ENCODE measurements at places on chromosomes 11 and 22.

- peak; percentile 89 for DNase-seq
These were observed 20.3 kb upstream of the MICAL2 start for GRCh38 chr11:12090061-12090591.

GRCh38 chr11:1852877-1853276 is at the start of gene LSP1:
TSS of gene LSP1 (plus strand) at chr11:1853084. CDS start at chr11:1853145, 61 bp downstream.
- DNase-seq = no peak

DNA sequence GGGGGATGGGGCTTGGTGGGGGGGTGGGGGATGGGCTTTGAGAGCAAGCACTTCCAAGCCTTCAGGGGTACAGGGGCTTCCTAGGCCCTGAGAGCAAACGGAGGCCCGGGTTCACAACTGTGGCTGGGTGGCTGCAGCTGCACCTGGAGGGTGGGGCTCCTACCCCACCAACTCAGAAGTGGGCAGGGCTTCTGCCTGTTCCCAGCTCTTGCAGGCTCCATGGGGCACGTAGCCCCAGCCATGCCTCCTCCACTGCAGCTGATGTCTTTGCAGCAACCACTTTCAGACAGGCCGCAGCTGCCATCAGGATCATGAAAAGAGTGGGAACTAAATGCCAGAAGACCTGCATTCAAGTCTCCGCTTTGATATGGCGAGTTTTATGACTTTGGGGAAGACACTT is 464.3 kb downstream of the NELL1 start:
- no peak for DNase-seq

GRCh38 chr11:94771390-94771789 is 3.2 kb downstream of the AMOTL1 start:
- DNase-seq = peak; percentile 28

- DNase-seq = no peak
These were observed 246.6 kb upstream of the B3GAT1 start for GRCh38 chr11:134658481-134659225.

All from NCI-H69 (cell line).